ENCODE measurements at places on chromosomes 11 and 22.

DNA sequence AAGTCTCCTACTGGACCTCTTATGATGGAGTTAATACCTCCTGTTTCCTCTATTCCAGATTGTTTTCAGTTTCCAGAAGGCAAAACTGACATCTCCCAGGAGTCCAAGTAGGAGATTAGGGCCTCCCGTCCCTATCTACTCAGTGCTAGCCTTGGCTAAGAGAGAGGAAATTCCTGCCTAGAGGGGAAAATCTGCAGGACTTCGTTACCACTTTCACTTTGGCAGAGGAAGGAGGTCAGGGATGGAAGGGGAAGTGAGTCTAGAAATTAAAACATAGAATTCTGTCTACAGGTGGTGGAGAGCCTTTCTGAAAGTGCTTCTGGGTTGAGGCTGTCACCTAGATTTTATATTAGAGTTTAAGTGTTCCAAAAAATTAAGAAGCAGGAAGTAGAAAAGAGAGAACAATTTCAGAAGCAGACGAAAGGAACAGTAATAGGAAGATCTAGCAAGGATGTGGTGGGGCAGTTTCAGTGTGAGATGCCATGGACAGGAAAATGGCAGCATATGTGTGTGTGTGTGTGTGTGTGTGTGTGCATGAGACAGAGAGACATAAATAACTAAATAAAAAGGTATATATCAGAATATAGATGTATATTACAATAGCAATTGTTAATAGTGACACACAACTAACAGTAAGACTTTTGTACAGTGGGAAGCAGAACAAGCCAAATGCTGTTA is 2.4 kb upstream of the TRIM68 start:
- peak; percentile 11 for DNase-seq

GRCh38 chr11:106642331-106642730 is 375.9 kb downstream of the GUCY1A2 start:
- DNase-seq, result no peak

- DNase-seq, result no peak
Measured at GRCh38 chr11:67642173-67643120, 2.9 kb upstream of the TBX10 start.

DNA sequence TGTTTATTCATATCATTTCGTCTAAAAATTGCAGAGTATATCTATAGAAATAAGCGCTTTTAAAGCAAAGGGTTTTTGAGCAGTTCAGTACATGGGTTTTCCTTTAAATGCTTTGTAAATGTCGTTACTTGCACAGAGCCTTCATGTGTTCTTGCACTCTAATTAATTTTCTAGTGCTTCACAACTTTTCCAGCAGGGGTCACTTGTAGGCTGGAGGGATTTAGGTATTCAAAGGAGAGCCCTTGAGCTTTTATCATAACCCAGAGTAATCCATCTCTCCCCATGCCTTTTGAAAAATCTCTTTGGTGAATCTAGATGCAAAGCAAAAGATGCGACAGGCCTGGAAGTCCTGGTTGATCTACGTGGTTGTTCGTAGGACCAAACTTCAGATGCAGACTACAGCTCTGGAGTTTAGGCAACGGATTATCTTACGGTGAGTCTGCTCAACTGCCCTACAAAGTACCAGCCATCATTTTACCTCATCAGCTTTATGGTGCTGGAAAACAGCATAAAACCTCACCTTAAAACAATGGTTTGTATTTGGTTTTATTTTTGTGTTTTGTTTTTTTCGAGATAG is 60.4 kb downstream of the SFI1 start:
- DNase-seq, result no peak

GRCh38 chr22:35528927-35529326 is 11.7 kb upstream of the RASD2 start:
- no peak for DNase-seq

GRCh38 chr11:3016861-3017260 is 24.7 kb upstream of the NAP1L4 start:
- no peak for DNase-seq

DNA sequence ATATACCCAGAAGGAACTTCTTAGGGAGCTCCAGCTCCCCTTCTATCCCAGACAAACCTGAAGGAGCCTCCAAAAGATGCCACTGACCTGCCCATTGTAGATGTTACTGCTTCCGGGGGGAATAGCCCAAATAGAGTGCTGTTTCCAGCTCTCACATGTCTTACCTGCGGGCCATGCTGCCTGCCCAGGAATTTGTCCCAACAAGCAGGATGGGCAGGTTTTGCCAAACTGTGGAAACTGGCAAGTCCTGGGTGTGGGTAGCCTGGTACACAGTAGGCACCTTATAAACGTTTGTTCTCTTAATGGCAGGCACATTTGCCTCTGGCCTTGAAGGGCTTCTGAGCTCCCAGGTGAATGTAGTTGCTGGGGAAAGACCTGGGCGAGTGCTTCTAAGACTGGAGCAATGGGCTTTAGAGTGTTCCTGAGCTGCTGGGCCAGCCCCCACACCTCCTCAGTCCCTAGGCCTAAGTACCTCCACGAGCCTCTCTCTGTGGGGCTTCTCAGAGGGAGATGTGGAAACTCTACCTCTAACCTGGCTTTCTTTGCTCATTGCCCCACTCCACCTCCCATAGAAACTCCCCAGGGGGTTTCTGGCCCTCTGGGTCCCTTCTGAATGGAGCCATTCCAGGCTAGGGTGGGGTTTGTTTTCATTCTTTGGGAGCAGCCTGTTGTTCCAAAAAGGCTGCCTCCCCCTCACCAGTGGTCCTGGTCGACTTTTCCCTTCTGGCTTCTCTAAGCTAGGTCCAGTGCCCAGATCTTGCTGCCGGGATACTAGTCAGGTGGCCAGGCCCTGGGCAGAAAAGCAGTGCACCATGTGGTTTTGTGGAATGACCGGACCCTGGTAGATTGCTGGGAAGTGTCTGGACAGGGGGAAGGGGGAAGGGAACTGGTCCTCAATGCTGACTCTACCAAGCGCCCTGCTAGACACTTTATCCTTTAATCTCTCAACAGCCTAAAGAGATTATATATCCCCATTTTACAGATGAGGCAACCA is 37.2 kb downstream of the LIMK2 start:
- DNase-seq, result no peak

DNA sequence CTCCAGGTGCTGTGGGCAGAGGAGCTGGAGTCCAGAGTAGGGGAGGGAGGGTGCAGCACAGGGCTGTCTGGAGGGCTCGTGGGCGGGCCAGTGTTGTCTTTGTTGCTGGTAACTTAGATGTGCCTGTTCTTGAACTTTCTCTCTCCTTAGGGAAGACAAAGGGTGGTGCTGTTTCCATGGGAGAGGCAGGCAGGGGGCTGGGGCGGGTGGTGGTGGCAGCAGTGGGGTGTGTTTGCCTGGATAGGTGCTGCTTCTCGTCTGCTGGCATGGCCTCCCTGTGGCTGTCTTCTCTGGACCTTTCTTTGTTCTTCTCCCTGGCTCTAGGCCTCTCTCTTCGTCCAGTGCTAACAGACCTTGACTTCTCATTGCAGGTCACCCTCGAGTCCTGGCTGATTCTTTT is 8.5 kb downstream of the SIDT2 start:
- DNase-seq, result no peak

DNA sequence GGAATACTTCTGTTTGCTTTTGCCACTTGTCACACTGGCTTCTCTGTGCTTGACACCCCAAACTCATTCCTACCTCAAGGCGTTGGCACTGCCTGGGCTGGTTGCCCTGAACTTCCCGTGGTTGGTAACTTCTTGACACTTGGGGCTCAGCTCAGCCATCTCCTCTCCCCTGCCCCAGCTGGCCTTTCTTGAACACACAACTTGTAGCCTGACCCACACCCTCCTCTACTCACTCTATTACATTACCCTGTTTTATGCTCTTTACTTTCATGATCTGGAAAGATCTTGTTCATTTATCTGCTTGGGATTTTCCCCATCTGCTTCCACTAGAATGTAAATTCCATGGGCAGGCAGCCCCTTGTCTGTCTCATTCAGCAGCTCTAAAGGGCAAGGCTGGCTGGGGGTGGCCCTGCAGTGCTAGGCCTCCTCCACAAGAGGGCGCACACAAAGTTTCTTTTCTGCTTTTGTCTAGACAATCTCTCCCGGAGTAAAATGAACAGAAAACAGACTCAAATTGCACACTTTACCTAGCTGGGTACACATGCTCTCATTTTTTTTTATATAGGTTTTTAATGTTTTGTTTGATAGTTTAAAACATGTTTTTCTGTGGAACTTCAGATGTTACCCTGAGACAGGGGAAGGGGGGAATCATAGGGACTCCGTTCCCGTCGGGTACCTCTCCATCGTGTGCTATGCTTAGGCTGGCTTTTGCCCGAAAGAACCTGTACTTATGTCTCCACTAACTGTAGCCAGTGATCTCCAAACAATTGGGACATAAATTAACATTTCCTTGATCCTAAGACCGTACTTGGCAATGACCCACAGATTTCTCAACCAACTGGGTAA is 16.4 kb upstream of the MRGPRX2 start:
- peak; percentile 74 for DNase-seq

- no peak for DNase-seq
Measured at GRCh38 chr22:17633217-17633997, 4.9 kb upstream of the ATP6V1E1 start.

DNA sequence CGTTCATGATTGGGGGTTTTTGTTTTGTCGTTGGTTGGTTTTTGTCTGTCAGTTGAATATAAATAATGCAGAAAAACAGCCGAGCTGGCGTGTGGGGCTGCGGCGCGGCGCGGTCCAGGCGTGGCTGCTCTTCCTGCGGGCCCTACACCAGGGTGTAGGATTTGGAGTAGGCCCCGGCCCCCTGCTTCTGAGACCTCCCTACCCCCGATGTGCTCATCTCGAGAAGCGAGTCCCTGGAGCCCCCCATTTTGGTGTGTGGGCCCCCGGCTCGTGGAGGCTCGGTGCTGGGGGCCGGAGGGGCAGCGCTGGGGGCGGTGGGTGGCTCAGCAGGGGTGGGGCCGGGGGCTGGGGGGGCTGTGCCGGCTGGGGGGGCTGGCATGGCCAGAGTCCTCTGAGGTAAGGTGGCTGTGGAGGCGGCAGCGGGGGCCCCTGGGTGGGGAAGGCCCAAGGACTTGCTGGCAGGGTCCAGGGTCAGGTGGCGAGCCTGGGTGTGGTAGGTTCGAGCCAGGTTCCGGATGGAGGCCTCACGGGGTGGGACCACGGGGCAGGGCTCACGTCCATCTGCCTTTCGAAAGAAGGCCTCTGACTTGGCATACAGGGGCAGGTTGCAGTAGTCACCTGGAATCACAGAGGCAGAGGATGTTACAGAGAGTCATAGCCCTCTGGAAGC is 100.7 kb downstream of the CEP164 start:
- DNase-seq, result no peak

- no peak for DNase-seq
Measured at GRCh38 chr22:49179886-49180682, 647.6 kb downstream of the BRD1 start.

GRCh38 chr11:3009481-3009880 is 17.4 kb upstream of the NAP1L4 start:
- DNase-seq, result no peak

- DNase-seq, result no peak
Measured at GRCh38 chr22:35517207-35517606, 23.4 kb upstream of the RASD2 start.

GRCh38 chr11:33471541-33471940 is 214.4 kb downstream of the HIPK3 start:
- no peak for DNase-seq

- DNase-seq, result no peak
Measured at GRCh38 chr11:44694443-44694842, 32.3 kb upstream of the TSPAN18 start.

DNA sequence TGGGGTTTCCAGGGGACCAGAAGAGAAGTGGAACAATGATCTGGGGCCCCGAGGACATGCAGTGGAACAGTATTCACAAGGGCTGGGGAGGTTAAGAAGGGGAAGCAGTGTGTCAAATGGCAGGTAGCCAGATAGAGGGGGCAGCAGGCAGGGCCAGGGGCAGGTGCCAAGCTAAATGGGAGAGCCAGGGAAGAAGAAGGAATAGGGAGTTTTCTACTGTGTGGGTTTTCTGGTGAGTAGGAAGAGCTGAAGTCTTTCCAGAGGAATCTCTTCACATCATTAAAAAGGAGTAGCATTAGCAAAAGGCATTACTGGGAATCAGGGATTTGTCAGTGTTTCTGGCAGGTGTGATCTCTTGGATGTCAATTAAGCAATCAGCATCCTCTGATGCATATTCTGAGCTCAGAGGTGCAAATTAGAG is 55.8 kb downstream of the IRAG1 start:
- DNase-seq, result no peak

DNA sequence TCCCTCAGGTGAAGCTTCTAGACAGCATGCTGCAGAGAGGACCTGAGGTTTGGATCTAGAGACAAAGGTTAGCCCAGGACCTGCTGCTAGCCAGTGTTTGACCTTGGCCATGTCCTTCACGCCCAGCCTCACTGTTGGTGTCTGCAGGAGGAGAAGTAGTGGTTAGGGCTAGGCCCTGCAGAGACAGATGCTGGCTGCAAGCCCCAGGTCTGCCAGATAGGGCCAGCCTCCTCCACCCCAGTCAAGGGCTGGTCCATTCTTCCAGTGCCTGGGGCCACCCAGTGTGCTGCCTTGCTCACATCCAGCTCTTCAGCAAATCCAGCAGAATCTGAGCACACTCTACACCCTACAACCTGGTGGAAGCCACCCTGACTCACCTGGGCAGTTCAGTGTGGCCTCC is 21.5 kb upstream of the MIEF1 start:
- DNase-seq, result no peak

DNA sequence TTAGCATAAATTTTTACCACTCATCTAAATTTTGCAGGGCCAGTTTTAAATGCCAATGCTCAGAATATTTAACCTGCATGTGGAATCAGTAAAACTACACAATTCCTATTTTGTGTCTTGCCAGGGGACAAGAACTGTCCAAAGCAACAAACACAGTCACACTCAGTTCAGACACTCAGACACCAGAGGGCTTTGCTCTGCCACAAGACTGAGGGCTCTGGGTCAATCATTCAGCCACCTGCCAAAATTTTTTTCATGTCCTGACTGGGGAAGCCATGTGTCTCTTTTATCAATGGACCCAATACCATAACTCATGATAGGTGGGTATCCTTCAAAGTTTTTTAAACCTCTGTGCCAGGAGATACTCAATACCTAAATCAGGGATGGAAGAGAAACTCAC is 304.0 kb upstream of the ANO3 start:
- DNase-seq, result no peak

DNA sequence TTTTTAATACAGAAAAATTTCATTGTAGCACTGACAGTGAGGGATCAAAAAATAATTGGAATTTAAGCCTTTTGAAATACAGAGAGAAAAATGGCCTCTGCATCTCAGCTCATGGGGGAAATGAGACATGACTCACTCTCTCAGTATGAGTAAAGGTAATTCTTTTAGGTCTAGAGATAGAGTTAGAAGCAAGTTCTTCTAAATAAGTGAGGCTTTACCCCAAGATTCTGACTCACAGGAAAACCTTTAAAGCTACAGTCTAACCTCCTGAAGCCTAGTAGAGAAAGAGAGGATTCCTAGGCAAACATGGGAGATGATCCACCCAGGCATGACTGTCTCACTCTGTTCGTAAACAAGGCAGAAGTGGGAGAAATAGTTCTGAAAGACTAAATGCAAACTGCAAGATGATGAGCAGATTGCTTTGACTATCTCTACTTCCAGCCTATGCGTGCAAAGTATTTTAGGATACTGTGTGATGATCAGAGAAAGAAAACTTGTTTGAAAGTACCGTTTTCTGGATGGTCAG is 1003.3 kb upstream of the CCDC90B start:
- DNase-seq, result no peak

Data from activated naive CD4-positive, alpha-beta T cell treated with anti-CD3 and anti-CD28 coated beads, Interleukin-2, amount 50 U/mL, for 72 hours (primary cell).